Stimulated activated CD4-positive, alpha-beta T cell treated with anti-CD3 and anti-CD28 coated beads, Interleukin-2, amount 100 ng/mL, for 24 hours (primary cell): ENCODE measurements at places on chromosomes 3 and 15.

DNA sequence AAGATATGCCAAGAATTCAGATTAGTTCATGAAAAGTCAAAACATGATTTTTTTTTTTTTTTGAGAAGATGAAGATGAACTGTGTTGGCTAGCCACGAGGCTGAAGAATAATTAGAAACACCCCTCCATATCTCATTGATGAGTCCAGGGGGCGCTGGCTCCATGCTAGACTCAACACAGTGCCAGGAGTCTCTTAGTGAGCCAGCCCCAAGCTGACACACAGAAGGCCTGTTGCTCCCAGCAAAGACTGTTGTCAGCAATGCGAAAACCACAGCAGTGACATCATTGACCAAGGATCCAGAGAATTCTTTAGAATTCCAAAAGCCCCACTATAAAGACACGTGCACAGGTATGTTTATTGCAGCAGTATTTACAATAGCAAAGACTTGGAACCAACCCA is 185.2 kb downstream of the ANXA2 start:
- DNase-seq = no peak

GRCh38 chr3:58079773-58080172 is 71.6 kb downstream of the FLNB start:
- DNase-seq = no peak

DNA sequence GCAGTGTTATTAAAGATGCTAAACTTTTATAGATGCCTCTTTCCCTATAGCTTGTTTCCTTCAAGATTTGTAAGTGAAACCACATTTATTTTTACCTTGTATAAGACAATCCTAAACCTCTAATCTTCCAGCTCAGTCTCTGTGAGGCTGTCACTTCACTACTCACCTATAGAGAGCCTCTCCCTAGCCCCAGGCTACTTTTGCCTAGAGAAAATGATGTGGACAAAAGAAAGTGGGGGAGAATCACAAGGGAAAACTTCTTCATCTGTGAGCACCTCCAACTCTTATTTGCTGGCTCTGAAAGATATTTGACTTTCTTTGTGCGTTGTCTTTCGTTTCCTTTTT is 74.9 kb upstream of the SCN5A start:
- DNase-seq = no peak

DNA sequence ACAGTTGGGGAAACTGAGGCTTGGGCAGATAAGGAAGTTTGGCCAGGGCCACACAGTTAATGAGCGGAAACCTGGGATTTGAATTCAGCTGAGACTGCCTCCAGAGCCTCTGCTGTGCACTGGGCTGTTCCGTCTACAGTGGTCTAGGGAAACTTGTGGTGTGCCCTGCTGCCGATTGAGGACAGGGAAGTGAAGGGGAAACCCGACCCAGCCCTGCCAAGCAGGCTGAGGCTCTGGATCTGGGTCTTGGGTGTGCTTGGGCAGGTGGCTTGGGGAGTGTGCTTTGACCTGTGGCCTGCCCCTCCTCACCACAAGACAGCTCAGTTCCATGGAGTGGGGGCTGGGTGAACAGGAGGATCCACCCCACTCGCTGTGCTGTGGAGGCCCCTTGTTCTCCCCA is 17.6 kb downstream of the NISCH start:
- DNase-seq = no peak

DNA sequence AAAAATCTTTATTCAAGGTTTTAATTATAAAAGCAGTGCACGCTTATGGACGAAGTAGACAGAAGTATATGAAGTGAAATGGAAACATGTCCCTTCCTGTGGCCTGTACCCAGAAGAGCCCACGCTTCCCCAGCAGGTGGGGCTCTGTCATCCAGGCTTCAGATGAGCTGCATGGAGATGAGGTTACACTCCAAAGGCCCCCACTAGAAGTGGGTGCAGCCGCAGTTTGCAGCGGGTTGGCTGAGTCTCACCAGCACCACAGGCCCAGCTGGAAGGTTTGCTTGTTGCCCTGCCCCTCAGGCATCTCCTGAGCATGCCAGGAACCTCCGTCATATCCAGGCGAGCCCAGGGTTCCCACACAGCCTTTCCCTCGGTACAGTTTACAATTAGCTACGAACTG is 33.1 kb downstream of the PRR20G start:
- DNase-seq = no peak

GRCh38 chr3:28915741-28916500 is 364.9 kb upstream of the RBMS3 start:
- DNase-seq = no peak

- DNase-seq = no peak
These were observed 16.8 kb downstream of the EMC4 start for GRCh38 chr15:34241376-34242330.

DNA sequence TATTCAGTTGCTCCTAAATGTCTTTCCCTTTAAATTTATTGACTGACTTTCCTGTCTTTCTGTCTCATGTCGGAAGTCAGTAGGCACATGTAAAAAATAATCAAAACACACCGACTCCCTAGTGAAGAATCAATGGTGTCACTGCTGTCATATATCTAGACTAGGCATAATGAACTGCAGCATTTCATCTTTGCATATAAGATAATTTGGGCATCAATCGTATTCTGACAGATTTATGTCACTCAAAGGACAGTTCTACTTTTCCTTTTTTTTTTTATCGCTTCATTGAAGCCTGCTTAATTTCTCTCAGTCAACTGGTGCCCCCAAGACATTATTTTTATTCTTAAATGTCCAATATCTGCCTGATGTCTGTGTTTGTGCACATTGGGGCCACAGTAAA is 206.3 kb downstream of the MEIS2 start:
- DNase-seq = no peak

DNA sequence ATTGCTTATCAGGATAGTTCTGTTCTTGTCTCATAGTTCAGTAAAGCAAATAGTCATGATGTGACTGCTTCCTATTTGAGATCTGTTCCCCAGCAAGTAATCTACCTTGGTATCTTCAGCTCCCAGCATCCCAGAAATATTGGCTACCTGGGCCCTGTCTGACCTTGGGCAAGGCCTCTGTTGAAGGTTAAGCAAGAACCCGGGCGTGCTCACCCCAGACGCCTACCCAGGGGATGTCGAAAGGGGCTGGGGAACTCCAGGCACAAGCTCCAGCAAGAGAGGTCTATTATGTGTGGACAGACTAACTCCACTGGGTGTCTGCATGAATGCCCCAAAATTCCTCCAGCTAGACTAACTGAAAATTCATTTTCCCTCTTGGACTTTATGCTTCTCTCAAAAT is 37.3 kb upstream of the IGF1R start:
- no peak for DNase-seq

DNA sequence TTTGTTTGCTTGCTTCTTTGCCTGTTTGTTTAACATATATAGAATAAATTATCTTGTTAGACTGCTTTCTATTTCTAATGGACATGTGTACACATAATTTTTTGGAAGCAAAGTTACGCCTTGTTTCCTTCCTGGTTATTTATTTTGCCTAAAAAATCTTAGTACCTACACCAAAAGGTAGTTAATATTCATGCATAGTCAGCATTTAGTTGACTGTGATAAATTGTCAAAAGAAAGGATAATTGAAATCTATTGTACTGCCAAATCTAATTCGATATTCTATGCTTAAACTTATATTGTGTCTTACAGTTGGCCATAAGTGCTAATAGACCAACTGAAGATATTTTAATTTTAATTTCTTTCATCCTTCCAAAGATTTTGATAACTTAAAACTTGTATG is 233.9 kb upstream of the ARL6 start:
- no peak for DNase-seq

GRCh38 chr15:49721621-49722020 is 100.8 kb downstream of the DTWD1 start:
- DNase-seq = no peak

DNA sequence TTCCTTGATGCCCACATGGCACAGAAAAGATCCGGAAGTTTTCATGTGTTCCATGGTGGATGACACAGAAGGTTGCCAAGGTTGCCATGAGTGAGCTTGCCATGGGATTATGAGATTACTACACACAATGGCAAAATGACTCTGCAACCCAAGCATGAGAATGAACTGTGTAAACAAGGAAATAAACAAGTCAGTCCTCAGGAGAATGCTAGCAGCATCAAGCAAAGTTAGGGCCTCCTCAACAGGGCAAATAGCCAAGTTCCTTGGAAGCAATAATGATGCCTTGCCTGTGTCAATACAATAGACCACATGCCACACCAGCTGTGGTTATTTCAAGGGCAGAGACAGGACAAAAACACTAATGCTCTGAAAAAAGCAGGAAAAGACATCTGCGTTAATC is 41.8 kb downstream of the AQR start:
- no peak for DNase-seq

GRCh38 chr15:71752604-71753289 is 57.6 kb upstream of the NR2E3 start:
- DNase-seq = no peak
